Stimulated activated CD4-positive, alpha-beta T cell treated with anti-CD3 and anti-CD28 coated beads, Interleukin-15, amount 100 ng/mL, for 48 hours (primary cell): ENCODE measurements at places on chromosomes 12 and 14.

DNA sequence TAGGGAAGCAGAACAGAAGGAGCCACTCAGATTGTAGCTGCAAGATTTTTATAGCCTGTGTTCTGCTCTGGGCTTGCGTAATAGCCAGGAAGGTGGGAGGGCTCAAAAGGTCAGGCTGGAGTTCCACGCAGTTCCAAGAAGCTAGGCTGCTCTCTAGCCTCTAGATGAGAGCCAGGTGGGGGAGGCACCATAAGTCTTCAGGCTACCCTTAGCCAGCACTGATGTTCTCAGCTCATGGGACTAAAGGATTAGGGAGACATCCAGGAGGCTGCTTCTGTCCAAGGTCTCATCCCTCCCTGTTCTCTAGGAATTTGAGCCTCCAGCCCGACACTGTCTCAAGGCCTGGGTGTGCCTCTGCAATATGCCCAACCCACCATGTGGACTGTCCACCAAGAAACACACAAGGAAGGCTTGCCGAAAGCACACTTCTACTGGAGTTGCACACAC, 1.7 kb downstream of the LMBR1L start:
- DNase-seq = no peak

DNA sequence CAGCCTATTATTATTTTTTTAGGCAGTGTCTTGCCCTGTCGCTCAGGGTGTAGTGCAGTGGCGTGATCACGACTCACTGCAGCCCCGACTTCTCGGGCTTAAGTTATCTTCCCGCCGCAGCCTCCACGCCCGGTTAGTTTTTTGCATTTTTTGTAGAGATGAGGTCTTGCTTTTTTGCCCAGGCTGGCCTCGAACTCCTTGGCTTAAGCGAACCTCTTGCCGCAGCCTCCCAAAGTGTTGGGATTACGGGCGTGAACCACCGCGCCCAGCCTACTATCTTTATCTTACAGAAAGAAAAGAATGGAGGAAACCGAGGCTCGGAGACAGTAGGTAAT, 507 bp upstream of the PTPN11 start:
- no peak for DNase-seq

GRCh38 chr12:55499810-55500252, 7.7 kb downstream of the OR6C68 start:
- DNase-seq = no peak

GRCh38 chr14:77353469-77354141, 23.3 kb downstream of the TMED8 start:
- DNase-seq = no peak
